Progenitor cell of endocrine pancreas (in vitro differentiated cells): ENCODE measurements at places on chromosomes 2 and 18. TPM values are rescaled to one million over a fixed set of nuclear protein-coding genes. Genes with fewer than 3 reads are reported as not detected.

Gene CPO
- total RNA-seq: 0.24 TPM in 1 of 2 replicates, not detected in the other

Gene ANKRD29
- total RNA-seq: 0.36 and 0.41 TPM in 2 replicates

Gene DCDC2C
- not detected in 2 replicates for total RNA-seq

Gene BCL11A
- 46.2 and 47.9 TPM in 2 replicates for total RNA-seq

Gene B4GALT6
- 32.2 and 33.1 TPM in 2 replicates for total RNA-seq

Gene DSG1
- total RNA-seq: not detected in 2 replicates

Gene LYPD1
- 7.1 and 13.8 TPM in 2 replicates for total RNA-seq

Gene GPR35
- 5.8 and 6.5 TPM in 2 replicates for total RNA-seq

Gene FAM210A
- total RNA-seq: 11.0 and 12.7 TPM in 2 replicates

Gene CPLX4
- total RNA-seq: not detected in 2 replicates

Gene PNO1
- 12.8 and 16.2 TPM in 2 replicates for total RNA-seq

Gene CLEC4F
- not detected in 2 replicates for total RNA-seq

Gene PDE11A
- total RNA-seq: 54.8 and 60.5 TPM in 2 replicates

Gene POTEI
- 4.9 and 5.6 TPM in 2 replicates for total RNA-seq

Gene TRIM54
- not detected in 2 replicates for total RNA-seq

Gene GAL3ST2
- 0.51 and 0.84 TPM in 2 replicates for total RNA-seq

Gene NGEF
- 0.71 and 1.2 TPM in 2 replicates for total RNA-seq

Gene CAPN13
- 17.2 and 19.0 TPM in 2 replicates for total RNA-seq

Gene LBX2
- total RNA-seq: 7.3 and 9.3 TPM in 2 replicates

Gene GALNT3
- total RNA-seq: 18.4 and 20.2 TPM in 2 replicates

Gene PPP4R3B
- 50.5 and 57.0 TPM in 2 replicates for total RNA-seq

Gene GKN1
- not detected in 2 replicates for total RNA-seq

Gene SYT4
- total RNA-seq: 4.6 and 4.8 TPM in 2 replicates

Gene NT5DC4
- total RNA-seq: not detected in 2 replicates

Gene DYNAP
- total RNA-seq: not detected in 2 replicates

Gene ALLC
- total RNA-seq: 0.16 TPM in 1 of 2 replicates, not detected in the other

Gene ATOH8
- total RNA-seq: 1.3 and 1.7 TPM in 2 replicates

Gene CRYGC
- not detected in 2 replicates for total RNA-seq

Gene TUBB8B
- total RNA-seq: 0.64 and 0.93 TPM in 2 replicates

Gene SLC23A3
- total RNA-seq: 1.7 and 2.8 TPM in 2 replicates

Gene HRH4
- not detected in 2 replicates for total RNA-seq

Gene C1QL2
- total RNA-seq: 0.14 and 0.24 TPM in 2 replicates

Gene TTC39C
- total RNA-seq: 28.8 and 30.1 TPM in 2 replicates

Gene GPR75
- 3.9 and 4.4 TPM in 2 replicates for total RNA-seq

Gene LYPD6B
- 140 TPM in 2 replicates for total RNA-seq

Gene TMEM169
- 3.6 and 3.8 TPM in 2 replicates for total RNA-seq

Gene NPAS2
- total RNA-seq: 0.84 and 1.00 TPM in 2 replicates

Gene FEV
- 13.5 and 15.6 TPM in 2 replicates for total RNA-seq

Gene VWA3B
- total RNA-seq: 0.12 and 0.47 TPM in 2 replicates

Gene SULT1C4
- total RNA-seq: 31.2 and 35.5 TPM in 2 replicates

Gene SCG2
- total RNA-seq: 154 and 163 TPM in 2 replicates

Gene FAM228A
- total RNA-seq: 0.31 and 0.80 TPM in 2 replicates

Gene HAT1
- 40.5 and 41.2 TPM in 2 replicates for total RNA-seq

Gene ARHGAP28
- total RNA-seq: 109 and 117 TPM in 2 replicates

Gene HTR2B
- total RNA-seq: not detected in 2 replicates

Gene EML6
- 2.6 and 4.0 TPM in 2 replicates for total RNA-seq

Gene NOL4
- total RNA-seq: 5.7 TPM in 2 replicates

Gene MC5R
- not detected in 2 replicates for total RNA-seq

Gene ELMOD3
- 23.3 and 25.6 TPM in 2 replicates for total RNA-seq

Gene ELOA2
- not detected in 2 replicates for total RNA-seq

Gene PCARE
- total RNA-seq: not detected in 2 replicates

Gene IL36A
- not detected in 2 replicates for total RNA-seq

Gene LRP2
- 42.2 and 44.4 TPM in 2 replicates for total RNA-seq

Gene GKN2
- total RNA-seq: not detected in 2 replicates

Gene LRP1B
- 0.57 and 1.4 TPM in 2 replicates for total RNA-seq

Gene LYPD6
- total RNA-seq: 30.1 and 30.5 TPM in 2 replicates

Gene ANKRD53
- 3.7 and 5.4 TPM in 2 replicates for total RNA-seq

Gene TCF4
- 56.8 and 61.3 TPM in 2 replicates for total RNA-seq
